ENCODE measurements at places on chromosomes 16 and 17.

DNA sequence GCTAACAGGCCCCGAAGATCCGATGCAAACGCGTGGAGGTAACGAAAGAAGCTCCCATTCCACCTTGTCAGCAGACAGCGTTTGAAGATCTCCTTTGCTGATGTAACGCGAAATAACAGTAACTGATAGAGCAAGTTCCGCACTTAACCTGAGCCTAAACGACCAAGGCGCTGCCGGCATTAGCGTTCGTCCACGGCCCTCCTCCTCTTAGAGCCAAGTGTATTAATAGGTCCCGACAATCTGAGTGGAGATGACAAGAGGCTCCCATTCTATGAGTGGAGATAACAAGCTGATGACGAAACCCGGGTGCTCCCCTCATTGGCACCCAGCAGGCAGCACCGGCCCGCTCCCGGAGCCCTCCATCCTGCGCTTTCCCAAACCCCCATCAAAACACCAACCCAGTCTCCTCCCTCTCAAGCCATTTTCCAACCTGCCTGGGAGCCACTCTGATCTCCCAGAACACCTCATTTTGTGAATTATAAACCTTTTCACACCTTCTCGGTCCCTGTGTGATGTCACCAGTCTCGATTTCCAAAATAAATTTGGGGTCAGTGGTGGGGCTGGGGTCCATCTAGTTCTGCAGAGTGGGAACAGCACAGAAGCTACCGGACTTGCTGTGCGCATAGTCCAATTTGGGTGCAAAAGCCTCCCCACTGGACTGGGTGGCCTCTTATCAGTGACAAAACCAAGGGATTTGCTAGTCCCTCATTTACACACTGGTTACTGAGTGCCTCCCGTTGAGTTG, 35.4 kb upstream of the ARL4D start:
- no peak for DNase-seq

- DNase-seq, result no peak
Measured at GRCh38 chr16:46746821-46747776, 1.0 kb downstream of the MYLK3 start.

GRCh38 chr16:2969545-2970521, 685 bp downstream of the PAQR4 start:
- DNase-seq, result peak; percentile 83

GRCh38 chr17:27856676-27857432, 36.3 kb downstream of the LYRM9 start:
- DNase-seq, result no peak

DNA sequence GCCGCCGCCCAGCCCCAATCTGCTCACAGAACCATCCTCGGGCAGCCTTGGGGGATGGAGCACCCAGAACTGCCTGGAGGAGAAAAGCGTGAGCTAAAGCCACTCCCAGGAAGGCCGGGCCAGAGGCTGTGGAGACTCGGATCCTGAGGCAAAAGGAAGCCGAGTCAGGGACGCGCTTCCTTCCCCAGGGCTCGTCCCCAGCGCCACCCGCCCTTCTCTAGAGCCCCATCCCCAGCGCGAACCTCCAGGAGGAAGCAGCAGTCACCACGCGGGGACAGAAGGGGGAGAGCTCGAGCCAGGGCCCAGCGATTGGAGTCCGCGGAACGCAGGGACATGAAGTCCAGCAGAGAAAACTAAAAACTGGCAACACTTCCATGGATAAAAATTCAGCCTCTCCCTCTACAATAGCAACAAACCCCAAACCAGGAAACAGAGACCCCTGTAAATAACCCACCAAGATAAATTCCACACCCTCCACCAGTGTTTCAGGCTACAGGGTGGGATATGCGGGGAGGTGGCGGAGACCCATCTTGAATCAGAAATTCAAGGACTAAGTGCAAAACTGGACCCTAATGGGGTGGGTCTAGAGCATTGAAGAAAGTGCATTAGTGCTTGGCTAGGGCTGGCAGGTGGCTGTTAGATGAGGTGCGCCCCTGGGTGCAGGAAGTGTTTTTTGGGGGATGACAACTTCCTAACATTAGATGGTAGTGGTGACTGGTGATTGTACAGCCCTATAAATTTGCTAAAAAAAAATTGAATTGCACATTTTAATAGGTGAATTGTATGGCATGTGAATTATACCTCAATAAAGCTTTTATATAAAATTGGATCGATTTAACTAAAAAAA, 116.1 kb upstream of the METRNL start:
- DNase-seq, result peak; percentile 13

- DNase-seq, result no peak
Measured at GRCh38 chr17:49922095-49922494, 46.9 kb upstream of the DLX4 start.

DNA sequence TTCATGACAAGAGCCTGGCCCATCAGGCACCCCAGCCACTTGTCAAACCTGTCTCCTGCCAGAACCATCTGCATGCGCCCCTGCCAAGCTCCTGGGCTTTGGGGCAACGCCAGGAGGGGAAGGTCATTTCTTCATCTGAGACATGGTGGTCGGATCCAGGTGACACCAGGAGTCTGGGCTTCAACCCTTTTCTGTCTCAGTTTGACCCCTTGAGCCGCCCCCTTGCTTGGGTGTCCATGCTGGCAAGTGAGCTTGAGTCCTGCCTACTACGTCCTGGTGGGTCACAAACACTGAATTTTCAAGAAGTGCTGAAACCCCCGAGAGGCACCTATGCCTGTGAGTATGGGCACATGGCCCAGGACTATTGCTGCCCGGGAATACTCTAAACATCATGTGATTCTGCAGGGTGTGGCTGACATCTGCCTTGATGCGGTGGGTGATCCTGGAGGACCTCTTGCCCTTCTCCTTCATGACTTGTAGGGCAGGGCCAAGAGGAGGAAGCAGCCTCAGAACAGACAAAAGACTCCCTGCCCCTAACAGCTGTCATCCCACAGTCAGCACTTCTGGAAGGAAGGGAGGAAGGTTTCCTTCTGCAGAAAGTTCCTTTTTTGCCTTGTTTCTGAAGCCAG, 43.4 kb downstream of the TNFRSF13B start:
- DNase-seq, result no peak
